ENCODE measurements at places on chromosomes 5 and 9.

GRCh38 chr5:54004697-54005096 is 305.7 kb downstream of the ARL15 start:
- no peak for DNase-seq

GRCh38 chr5:35974570-35974969 is 16.6 kb downstream of the UGT3A1 start:
- DNase-seq: no peak

DNA sequence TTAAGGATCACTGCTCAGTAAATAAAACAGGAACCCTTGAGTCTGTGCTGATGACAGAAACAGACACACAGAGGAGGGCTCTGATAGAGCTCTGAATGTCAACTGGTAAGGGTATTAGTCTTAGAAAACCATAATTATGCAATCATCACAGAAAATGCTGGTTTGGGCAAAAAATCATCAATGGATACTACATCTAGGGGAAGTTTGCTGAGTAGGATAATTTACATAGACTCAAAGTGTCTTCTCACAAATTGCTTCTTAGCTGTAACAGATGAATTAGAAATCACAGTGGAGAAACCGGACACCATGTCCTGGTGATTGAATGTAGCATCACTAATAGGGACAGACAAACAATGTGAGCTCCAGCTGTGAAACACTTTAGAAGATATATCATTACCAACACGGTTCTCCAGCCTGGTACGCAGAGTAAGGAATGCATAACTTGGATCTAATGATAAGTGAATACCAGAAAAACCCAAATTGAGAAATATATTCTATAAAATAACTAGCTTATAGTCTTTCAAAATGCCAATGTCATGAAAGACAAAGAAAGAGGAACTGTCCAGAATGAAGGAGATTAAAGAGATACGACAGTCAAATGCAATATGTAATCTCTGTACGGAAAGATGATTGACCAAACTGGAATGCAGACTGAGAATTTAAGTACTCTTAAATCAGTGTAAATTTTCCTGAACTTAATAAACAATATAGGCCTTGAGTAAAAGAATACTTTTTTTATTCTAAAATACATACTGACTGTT is 17.3 kb downstream of the CHD1 start:
- DNase-seq: no peak

DNA sequence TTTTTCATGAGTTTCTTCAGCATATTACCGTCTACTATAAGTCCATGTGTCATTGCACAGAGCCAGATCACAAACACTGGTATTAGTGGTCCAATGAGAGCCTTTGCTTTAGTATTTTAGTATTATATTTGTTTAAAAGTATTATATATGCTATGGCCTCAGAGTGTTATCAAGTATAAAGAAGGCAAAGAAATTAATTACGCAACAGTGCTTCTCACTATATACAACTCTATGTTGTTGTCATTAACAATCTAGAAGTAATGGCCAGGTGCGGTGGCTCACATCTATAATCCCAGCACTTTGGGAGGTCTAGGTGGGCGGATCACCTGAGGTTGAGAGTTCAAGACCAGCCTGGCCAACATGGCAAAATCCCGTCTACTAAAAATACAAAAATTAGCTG is 47.1 kb upstream of the RAPGEF6 start:
- no peak for DNase-seq

DNA sequence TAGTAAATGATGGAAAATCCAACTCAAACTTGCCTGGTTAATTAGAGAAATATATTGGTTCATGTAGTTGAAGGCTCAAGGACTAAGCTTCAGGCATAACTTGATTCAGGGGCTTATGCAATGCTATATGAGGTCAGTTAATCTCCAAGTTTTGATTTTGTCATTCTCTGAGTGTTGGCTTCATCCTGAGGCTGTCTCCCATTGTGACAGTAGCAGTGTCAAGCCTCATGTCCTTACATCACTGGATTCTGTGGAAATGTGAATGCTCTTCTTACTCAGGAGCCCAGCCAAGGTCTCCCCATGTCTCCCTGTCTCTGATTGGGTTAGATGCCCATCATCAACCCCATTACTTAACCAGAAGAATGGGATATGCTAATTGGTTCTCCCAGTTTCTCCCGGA is 44.4 kb upstream of the SNX2 start:
- DNase-seq: no peak

DNA sequence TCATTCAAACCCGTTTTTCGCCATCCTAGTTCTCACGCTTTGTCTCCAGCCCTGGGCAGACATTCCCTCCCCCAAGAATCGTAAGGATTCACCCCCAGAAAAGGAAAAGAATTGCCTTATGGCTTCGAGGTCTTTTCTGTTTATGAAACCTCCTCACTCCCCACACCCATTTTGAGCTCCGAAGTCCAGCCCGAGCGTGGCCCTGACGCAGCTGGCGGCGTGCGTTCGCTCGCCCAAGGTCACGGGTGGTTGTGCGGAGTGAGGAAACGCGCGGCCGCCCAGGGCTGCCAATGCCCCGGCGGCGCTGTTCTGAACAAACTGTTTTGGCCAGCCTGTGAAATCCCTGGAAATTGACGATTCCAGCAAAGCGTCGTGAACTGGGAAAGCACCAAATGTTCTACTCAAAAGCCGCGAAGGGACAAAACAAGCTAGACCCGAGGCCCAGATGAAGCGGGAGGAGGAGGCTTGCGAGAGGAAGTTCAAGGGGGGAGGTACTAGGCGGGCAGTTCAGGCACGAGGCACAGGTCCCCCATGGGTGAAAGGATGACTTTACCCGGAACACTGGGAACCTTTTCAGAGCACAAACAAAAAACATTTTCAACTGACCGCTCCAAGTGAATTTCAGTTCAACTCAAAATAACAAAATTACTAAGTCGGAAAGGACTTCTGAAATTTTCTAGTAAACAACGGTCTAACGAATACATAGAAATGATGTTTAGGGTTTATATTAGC is 683 bp upstream of the ZFAND5 start:
- peak; percentile 44 for DNase-seq

DNA sequence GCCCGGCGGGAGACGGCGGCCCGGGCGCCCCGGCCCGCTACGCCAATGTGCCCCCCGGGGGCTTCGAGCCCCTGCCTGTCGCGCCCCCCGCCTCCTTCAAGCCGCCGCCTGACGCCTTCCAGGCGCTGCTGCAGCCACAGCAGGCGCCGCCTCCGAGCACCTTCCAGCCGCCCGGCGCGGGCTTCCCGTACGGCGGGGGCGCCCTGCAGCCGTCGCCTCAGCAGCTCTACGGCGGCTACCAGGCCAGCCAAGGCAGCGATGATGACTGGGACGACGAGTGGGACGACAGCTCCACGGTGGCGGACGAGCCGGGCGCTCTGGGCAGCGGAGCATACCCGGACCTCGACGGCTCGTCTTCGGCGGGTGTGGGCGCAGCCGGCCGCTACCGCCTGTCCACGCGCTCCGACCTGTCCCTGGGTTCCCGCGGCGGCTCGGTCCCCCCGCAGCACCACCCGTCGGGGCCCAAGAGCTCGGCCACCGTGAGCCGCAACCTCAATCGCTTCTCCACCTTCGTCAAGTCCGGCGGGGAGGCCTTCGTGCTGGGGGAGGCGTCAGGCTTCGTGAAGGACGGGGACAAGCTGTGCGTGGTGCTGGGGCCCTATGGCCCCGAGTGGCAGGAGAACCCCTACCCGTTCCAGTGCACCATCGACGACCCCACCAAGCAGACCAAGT is 723 bp downstream of the SNX18 start:
- DNase-seq: peak; percentile 41

DNA sequence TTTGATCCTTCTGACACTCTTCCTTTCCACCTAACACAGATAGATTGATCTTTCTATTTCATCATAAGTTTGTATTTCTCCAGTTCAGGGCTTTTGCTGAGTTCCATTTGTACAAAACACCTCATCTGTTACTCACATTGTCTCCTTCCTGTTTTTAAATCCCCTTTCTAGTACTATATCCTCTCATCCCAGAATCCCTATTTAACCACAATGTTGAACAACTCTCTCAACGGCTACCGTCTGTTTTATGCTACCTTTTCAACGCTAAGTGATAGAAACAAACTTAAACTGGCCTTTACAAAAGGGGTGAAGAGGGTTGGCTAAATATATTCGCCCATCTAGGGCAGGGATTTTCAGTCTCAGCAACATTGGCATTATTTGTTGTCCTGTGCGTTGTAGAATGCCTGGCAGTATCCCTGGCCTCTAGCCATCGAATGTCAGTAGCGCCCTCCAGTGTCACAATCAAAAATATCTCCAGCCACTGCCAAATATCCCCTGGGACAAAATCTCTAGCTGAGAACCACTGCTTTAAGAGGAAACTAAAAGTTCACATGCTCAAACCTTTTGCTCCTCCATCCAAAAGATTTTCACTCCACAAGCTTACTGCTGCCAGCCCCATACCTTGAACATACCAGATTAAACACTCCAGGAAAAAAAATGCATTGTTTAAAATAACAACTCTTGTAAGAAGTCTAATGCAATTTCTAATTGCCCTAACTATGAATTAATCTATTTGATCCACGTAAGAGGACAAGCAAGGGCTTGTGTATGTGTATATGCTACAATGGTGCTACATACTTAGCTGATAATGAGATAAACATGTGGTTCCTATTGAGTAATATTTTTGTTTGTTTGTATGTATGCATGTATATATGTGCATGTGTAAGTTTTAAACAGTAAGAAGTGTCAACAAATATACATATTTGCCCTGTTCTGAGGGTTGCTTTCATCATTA is 344.0 kb downstream of the PTPRD start:
- DNase-seq: no peak

- DNase-seq: peak; percentile 39
Measured at GRCh38 chr5:10635257-10635866, 71.5 kb downstream of the ANKRD33B start.

DNA sequence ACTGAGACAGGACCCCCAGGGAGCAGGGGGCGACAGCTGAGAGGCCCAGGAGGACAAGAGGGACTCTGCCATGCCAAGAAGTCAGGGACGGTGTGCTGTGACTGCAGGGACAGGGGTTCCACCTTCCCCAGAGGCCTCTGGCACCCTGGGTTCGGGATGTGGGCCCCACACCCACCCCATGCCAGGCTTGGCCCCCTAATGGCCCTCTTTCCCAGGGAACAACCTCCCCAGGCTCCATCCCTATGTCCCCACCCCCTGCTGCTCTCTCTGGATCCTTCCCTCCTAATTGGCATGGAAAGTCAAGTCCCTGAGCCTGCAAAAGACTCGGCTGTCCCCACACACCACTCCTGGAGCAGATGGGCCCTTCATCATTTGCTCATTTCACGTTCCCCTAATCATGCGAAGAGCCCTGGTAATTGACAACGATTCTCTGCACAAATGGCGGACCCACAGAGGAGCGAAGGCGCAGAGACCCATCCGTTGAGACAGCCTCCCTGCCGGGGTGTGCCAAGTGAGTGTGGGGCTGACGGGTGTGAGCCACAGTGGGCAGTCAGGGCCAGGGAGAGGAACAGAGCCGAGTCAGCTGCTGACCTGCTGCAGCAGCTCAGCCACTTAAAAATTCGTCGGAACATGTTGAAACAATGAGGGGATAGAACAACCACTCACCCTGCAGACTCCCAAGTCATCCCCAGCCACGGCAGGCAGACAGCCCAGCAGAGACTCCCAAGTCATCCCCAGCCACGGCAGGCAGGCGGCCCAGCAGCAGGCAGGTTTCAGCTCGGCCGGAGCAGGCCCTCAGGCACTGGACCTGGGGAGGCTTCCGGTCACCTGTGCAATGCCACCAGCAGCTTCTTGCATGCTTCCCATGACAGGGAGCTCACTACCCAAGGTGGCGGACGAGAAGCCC is 109.0 kb downstream of the VAV2 start:
- DNase-seq: no peak

DNA sequence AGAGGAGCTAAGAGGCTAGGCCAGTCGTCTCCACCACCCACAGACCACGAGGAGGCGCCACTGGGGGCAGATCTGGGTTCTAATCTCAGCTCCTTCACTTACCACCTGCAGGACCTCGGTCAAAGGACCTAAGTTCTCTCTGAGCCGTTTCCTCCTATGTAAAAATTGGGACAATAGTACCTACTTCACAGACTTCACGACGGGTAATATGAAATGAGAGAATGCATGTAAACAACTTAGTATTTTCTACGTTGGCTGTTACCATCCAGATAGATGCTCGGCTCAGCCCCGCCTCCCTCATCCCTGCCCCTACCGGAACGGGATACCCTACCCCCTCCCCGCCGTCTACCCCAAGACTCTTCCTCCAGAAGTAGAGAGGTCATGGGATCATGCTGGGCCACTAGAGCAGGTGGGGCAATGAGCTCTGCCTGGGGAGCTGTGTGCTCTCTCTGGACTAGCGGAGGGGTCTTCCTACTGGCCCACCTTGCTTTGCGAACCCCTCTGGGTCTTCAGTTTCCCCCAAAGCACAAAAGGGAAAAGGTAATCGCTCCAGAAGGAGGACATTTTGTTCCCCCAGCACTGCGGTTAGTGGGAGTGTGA is 541 bp downstream of the GNPDA1 start:
- peak; percentile 55 for DNase-seq

GRCh38 chr9:91966503-91966902 is 16.5 kb upstream of the ROR2 start:
- no peak for DNase-seq

DNA sequence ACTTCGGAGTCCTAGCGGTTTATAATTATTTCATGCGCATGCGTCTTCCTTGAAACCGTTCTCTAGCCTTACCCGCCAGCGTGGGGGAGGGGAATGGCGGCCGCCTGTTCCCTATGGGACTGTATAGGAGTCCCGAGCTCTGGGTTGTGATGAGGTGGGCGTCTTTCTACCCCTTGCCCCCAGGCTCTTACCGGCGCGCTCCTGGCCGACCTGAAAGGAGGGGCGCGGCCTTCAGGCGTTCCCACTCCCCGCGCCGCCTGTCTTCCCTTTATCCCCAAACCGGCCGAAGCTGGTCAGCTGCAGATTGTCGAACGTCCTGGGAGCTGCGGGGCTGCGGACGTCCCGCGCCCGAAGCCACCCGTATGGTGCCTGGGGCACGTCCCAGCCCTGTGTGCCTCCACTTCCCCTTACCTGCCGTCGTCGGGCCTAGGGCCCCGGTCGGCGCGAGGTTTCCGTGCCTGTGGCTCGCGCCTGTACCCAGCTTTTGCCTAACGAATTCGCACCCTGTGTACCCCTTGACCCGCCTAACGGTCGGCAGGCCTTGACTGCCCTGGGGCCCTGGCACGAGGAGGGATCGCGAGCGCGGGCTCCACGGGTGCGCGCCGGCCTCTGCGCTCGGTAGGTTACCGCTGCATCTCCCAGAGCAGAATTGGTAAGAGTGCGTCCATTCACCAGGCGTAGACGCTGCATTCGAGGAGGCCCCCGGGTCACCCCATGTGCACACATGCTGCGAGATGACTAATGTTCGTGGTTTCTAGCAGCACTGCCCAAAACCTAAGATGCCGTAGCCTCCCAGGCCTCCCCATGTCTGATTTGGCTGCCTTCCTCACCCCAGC is 653 bp upstream of the HNRNPH1 start:
- DNase-seq: peak; percentile 31

All from activated T-cell treated with anti-CD3 and anti-CD28 coated beads for 1 hour (primary cell).